ENCODE measurements at places on chromosomes 12 and 14.

DNA sequence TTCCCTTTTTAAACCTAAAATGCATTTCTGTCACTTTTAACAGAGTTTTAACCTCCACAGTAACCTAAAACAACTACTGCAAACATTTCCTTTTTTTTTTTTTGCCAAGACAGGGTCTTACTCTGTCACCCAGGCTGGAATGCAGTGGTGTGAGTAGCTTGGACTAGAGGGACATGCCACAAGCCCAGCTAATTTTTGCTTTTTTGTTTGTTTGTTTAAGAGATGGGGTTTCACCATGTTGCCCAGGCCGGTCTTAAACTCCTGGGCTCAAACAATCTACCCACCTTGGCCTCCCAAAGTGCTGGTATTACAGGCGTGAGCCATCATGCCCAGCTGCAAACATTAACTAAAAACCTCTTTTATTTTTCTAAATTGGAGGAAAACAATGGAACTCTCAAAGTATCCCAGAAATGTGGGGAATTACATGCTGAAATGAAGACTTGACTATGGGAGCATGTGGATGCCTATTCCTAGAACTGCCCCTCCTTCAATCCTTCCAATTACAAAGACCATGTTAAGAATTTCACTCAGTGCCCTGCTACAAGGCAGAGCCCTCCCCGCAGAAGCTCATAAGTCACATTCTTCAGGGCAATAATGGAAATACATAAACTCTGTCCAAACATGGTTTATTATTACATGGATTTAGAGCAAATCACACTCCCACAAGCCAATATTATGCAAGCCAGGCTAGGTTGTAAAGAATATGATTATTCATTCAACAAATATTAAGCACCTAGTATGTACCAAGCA is 66.9 kb downstream of the C12orf56 start:
- DNase-seq: no peak

GRCh38 chr14:78403278-78403815 is 233.2 kb downstream of the NRXN3 start:
- peak; percentile 20 for DNase-seq

DNA sequence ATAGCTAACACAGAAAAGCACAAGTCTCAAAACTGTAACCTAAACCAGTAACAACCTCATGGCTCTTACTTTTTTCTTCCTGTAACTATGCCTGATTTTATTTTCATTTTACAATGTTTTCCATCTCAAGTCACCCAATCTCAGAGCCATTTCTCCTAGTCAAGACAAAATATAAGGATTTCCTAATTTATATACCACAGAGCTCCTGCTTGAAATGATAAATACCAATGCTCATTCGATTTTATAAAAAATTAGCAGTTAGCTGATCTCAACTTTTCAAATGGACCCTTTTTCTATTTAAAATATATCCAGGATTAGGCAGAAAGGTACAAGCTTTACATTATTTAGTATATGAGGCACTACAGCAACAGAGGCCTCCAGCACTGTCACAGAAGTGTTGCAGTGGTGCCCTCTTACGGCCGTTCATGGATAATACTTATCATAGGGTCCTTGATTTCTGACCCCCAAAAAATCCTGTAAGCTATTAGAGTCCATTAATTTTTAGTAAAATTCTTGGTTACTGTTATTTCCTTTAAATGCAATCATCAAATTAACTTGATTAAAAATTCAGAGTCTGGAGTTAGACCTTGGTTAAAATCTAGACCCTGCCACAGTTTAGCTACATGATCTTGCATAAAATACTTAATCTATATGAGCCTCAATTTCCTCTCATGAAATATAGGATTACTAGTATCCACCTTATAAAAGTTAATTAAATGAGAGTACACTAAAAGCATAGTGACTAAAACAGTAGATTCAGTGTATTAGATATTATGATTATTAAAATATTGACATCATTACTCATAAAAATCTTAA is 68.3 kb downstream of the SEC23A start:
- DNase-seq: no peak

- no peak for DNase-seq
Measured at GRCh38 chr14:75254901-75255584, 23.6 kb upstream of the FOS start.

DNA sequence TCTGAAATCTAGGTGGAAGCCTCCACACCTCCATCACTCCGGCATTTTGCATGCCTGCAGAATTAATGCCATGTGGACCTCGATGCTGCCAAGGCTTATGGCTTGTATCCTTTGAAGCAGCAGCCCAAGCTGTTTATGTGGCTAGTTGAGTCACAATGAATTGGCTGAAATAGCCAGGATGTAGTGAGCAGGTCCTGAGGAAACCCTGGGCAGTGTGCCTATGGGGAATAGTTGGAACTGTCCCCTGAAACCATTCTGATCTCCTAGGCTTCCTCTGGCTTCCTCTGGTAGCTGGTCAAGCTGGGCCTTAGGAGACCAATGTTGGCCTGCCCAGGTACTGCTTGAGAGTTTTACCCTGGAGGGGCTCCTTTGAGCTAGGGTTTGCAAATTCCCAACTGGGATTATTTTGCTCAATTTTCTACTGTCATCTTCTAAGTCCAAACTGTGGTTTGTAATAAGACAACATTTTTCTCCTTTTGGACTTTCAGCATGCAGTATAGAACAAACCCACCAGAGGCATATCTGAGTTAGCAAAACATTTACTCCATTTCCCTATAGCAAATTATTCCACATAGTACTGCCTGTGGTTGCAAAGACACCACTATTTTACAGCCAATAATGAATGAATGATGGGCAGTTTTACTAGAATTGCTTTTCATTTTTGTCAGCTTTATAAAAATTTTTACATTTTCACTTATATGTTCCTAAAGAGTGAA is 85.1 kb upstream of the AMIGO2 start:
- DNase-seq: peak; percentile 36

GRCh38 chr14:39562175-39562574 is 129.9 kb upstream of the FBXO33 start:
- no peak for DNase-seq

DNA sequence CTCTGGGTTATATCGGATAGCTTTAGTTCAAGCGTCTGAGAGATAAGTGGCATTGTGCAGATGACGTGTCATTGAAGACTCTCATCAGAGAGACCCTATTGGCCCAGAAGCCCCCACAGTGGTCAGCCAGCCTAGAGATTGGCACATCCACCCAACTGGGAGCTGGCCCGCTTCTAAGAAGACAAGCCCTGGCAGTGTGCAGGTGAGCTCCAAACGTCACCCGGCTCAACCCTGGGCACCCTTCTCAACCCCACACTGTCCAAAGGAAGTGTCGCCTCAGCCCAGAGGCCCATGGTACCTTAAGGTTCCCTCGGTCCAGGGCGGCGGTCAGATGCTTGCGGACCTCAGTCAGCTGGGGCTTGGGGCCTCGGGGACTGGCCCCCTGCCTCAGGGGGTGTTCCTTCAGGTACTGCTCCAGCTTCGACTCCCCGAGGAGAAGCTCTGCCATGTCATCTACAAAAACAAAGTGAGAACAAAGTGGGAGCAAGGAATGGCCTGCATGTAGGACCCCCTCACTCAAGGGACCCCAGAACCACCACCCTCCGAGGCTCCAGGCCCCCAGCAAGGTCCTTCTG is 30.3 kb downstream of the TTC7B start:
- DNase-seq: no peak

GRCh38 chr12:89166525-89166934 is 185.8 kb downstream of the DUSP6 start:
- DNase-seq: peak; percentile 93

GRCh38 chr12:16893426-16893825 is 287.5 kb upstream of the LMO3 start:
- DNase-seq: no peak

DNA sequence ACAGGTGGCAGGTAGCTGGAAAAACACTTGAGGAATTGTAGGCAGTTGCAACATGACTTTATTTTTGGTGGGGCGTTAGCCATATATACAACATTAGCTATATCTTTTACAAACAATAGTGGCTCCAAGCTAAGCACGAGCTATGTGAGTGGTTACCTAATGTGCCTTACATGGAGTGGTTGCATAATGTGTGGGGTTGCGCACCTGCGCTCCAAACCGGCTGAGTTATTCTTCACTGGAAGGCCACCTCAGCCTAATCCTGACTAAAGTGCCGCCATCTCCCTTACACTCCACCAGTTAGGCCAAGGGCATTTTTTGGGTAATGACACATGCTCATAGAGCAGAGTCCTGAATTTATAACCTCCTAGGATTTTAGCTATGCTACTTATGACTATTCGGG is 31.8 kb upstream of the G2E3 start:
- DNase-seq: no peak

GRCh38 chr14:75162631-75163030 is 13.8 kb downstream of the TMED10 start:
- DNase-seq: no peak

- DNase-seq: no peak
Measured at GRCh38 chr12:81176796-81177195, 98.9 kb downstream of the ACSS3 start.

GRCh38 chr14:100660498-100660881 is 66.2 kb upstream of the DLK1 start:
- DNase-seq: no peak

GRCh38 chr12:29149691-29150281 is 708 bp downstream of the FAR2 start:
- no peak for DNase-seq

DNA sequence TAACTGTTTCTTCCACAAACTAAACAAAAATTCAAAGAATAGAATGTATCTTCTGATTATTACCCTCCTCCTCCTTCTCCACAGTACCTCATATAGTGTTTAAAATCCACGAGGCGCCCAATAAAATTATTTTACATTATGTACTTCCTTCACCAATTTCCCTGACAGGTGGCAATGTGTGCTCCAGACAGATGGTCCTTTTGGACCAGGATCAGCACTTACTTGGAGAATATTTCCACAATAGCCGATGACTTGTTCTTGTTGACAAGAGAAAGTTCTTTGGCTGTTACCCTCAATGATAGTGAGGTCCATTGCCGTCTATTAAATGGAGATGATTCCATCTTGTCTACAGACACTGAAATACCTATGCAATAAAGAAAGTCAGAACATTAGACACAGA is 34.9 kb downstream of the LIMA1 start:
- no peak for DNase-seq

GRCh38 chr12:7171854-7172253 is 17.6 kb upstream of the PEX5 start:
- DNase-seq: no peak

GRCh38 chr12:8143261-8143660 is 13.6 kb upstream of the ZNF705A start:
- no peak for DNase-seq

GRCh38 chr14:32259368-32260013 is 56.4 kb upstream of the RNU6-8 start:
- no peak for DNase-seq

DNA sequence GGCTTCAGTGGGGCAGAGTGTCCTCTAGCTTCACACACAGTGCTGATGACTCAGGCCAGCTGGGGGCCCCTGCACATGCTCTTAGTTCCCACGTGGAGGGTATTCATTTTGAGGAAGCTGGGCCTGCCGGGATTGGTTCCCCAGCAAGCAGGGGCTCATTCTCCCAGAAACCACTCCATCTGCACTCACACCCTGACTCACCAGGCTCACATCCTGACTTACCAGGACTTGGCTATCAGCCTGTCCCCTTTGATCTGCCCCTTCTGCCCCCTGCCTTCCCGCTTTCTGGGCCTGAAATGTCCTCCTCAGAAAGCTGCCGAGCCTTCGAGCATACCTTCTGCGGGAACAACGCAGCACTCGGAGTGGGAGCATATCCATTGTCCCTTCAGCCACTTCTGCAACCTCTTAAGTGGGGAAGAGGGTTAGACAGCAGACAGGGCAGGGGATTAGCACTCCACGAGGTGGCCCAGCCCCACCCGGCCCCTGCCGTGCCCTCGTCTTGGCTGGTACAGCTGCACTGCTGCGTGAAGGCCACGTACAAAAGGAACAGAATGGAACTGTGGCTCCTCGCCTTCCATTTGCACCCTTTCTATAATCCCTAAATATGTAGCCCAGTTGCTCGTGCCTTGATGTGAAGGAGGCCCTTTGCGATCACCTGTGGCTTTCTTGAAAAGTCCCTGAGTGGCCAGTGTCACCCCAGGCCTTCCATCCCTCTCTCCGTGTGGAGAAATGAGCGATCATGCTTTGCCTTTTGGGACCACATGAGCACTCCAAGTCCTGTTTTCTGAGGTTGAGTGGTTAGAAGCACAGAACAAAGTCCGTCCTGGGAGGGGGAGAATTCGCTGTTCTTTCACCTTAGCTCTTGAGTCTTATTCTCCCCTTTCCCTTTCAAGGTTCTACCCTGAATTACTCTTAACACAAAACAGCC is 26.1 kb downstream of the TPCN1 start:
- DNase-seq: no peak

- no peak for DNase-seq
Measured at GRCh38 chr12:48977290-48978281, 536 bp upstream of the WNT1 start.

GRCh38 chr14:24179294-24179960 is 7.5 kb downstream of the REC8 start:
- DNase-seq: no peak

DNA sequence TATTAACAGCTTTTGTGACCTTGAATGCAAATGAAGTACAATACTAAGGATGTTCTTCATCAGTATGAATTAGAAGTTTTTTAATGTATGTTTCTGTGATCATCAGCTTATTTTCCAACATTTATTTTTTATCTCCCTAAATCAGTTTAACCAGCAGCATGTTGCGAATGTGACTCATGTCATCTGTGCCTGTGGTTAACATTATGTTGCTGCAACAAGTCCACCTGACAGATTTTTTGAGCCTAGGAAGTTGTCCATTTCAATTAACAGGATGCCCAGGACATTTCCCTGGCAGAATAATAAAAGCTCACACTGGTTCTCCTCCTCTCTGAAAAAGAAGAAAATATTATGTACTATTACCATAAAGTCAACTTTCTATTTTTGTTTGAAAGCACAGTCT is 155.5 kb downstream of the SYT1 start:
- no peak for DNase-seq

DNA sequence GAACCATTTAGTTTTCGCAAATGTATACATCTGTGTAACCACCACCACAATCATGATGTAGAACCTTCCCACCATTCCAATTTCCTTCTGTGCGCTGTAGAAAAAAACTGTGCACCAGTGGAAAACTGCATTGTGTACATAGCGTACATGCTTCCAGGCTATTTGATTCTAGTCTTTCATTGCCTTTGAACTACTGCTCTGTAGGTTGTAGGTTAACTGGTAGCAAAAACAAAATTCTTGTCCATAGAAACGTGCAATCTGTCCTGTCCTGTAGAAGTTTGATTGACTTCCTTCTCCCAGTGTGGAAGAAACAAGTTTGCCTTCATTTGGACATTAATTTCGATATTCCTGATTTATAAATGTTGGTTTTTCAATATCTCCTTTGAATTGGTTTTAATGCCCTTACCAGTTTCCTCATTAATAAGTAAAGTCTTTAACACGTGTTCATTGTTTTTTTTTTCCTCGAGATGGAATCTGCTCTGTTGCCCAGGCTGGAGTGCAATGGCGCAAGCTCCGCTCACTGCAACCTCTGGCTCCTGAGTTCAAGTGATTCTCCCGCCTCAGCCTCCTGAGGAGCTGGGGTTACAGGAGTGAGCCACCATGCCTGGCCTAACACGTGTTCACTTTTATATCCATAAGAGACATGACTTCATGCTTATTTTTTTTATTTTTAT is 3.6 kb upstream of the ISM2 start:
- no peak for DNase-seq

GRCh38 chr12:18361433-18361832 is 100.1 kb downstream of the PIK3C2G start:
- no peak for DNase-seq

GRCh38 chr12:122517877-122518276 is 8.9 kb downstream of the RSRC2 start:
- DNase-seq: peak; percentile 89
